ENCODE measurements at places on chromosomes 6 and 20.

GRCh38 chr6:163391985-163392384 lies 22.5 kb upstream of the QKI start:
- DNase-seq: no peak

- DNase-seq: no peak
These were observed 101.0 kb downstream of the CENPW start for GRCh38 chr6:126440923-126441322.

DNA sequence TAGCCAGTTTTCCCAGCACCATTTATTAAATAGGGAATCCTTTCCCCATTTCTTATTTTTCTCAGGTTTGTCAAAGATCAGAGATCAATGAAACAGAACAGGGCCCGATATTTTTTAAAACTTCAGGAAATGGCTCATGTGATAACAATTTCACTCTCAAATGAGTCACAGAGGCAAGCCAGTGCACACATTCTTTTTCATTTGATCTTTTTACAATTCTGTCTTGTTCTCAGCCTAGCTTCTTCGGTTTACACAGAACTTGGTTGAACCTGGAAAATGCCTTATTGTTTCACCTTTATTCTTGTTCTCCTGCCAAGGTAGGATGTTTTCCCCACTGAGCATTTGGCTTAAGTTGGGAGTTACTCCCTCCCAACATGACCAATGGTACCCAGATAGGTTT lies 258.9 kb downstream of the COL12A1 start:
- DNase-seq: no peak

DNA sequence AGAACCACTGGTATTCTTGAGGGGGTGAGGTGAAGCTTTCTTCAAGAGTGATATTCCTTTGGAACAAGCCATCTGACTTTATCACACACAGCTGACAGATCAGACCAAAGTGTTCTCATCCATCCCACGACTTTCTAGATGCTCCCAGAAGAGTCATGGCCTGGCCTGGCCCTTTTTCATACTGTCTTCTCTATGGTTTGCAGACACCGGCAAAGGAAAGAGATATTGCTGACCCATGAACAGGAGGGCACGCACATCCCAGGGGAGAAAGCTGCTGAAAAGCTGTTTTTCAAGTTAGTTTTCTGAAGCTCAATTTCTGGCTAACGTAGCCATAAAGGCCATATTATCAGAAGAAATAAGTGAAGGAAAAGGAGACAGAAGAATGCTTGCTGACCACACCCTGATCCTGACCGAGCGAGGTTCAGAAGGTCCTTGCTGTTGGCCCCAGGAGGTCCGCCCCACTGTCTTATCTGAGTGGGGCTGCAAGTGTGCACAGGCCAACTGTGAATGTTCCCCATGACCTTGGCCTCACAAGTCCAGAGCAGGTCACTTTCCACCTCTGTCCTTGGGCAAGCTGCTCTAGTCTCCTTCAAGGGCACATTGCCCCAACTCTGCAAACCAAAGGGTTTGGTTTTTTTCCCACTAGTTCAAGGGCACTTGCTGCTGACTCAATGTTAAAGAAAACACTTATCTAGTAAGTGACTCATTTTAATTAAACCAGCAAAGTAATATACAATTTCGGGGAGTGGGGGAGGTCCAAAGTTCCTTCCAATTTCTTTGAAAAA lies 2.0 kb downstream of the ACSS1 start:
- DNase-seq: no peak

DNA sequence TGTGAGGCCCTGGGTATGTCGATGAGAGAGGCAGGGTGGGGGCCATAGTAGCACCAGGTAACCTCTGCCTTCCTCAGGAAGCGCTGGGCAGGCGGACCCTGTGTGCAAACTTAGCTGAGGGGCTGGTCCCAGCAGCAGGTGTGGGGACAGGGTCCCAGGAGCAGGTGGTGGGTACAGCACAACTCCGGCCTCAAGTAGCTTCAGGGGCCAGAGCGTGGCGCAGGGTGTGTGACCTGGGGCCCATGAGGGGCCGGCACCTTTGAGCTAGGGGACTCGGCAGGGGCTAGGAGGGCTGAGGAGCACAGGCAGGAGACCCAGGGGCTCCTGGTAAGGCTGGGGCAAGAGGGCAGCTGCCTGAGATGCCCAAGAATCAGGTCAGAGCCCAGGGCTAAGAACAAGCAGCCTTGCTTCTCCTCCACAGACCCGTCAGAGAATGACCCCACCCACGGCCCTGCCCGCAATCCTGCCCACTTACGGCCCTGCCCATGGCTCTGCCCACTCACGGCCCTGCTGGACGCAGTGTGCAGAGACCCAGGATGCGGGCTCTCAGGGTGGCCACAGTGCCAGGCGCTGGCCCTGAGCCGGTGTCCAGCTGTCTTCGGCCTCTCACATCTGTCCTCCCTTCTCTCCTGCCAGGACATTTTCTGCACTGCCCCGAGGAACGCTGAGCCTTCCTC lies 30.9 kb downstream of the CHRNA4 start:
- DNase-seq: no peak

DNA sequence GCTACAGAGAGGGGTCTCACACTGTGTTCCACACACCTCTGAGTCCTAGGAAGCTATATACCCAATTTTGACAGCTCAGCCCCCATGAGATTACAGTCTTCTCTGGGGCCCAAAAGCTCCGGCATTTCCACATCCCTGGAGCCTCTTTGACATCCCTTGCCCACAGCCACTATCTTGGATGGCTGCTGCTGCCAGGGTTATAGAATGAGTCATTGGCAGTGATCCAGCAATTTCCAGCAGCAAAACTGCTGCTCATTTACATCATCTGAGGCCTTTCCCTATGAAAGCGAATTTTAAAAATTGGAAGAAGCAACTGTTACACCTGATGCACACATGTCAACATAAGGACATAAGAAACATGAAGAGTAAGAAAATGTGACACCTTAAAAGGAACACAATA lies 590.7 kb downstream of the MEI4 start:
- DNase-seq: no peak

- DNase-seq: no peak
These were observed 1.9 kb upstream of the EBF4 start for GRCh38 chr20:2690718-2691117.

GRCh38 chr6:161458201-161458951 lies 184.5 kb upstream of the AGPAT4 start:
- DNase-seq: no peak

GRCh38 chr20:17683218-17684076 lies 1.4 kb upstream of the RRBP1 start:
- no peak for DNase-seq

GRCh38 chr6:8113131-8113654 lies 10.8 kb upstream of the EEF1E1 start:
- no peak for DNase-seq

DNA sequence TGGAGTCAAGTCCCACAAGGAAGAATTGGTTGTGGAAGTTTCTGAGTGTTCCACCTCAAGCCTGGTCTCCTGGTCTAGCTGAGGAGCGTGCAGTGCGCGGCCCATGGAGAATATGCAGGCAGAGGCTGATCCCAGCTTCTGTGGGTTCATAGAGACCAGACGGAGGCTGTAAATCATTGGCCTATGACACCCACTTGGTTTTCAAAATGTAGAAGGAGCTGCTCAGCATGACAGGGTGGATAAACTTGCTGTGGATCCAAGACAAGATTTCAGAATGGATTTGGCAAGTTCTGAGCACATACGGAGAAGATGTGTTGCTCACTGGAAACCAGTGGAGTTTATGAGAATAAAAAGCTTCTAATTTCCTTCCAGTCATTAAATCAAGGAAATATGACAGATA lies 744 bp downstream of the KIF25 start:
- DNase-seq: no peak

DNA sequence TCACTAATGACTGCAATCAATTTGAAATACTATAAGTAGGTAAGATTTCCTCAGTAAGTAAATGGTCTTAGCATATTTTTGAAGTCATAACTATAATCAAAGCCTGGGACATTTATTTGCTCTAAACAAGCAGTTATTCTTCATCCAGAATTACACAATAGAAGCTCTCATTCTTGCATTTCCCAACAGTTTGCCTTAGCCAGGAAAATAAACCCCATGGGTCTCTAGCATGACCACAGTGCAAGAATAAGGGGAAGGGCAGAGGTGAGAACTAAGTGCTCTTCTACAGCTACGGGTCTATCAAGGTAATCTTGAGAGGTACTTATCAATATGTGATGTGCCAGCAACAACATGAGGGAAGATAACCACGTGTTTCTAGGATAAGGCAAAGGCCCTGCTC lies 14.1 kb upstream of the HLA-C start:
- no peak for DNase-seq

GRCh38 chr6:5084781-5085647 lies at the start of gene PPP1R3G:
Gene PPP1R3G (plus strand): TSS chr6:5085341. CDS start chr6:5085486, 145 bp downstream.
- no peak for DNase-seq

GRCh38 chr6:112947507-112947906 lies 600.4 kb downstream of the RFPL4B start:
- DNase-seq: no peak

- DNase-seq: no peak
These were observed 54.5 kb upstream of the MRPS10 start for GRCh38 chr6:42271834-42272805.

DNA sequence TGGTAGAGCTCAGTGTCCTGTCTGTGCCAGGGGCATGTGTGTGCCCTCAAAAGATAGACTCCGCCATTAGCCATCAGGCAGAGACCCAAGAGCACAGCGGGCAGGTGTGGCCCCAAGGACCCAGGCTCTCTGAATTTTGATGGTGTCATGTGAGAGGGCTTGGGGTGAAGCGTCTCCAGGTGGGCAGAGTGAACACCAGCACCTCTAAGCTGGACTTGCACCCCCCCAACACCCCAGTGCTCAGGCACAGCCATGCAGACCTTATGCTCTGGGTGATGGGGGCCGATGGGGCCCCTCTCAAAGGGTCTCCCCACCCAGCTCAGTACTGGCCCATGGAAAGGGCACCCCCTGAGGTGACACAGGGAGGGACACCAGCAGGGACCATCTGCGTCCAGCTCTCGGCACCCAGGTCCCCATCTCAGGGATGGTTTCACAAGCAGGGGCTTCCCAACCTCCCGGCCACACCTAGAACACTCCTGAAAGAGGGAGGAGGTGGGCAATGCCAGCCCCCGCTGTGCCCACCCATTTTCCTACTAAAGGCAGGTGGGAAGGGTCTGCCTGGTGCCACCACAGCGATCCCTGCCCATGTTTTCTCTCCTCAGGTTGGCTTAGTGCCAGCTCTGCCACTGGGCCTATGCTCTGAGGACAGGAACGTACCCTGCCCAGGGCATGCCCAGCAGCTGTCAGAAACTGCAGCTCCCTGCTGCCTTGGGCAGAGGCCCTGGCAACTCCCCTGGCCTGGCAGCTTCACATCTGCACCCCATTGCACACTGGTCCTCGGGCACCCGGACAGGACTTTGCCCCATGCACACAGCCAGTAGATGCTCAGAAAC lies 3.5 kb downstream of the CST7 start:
- peak; percentile 15 for DNase-seq

DNA sequence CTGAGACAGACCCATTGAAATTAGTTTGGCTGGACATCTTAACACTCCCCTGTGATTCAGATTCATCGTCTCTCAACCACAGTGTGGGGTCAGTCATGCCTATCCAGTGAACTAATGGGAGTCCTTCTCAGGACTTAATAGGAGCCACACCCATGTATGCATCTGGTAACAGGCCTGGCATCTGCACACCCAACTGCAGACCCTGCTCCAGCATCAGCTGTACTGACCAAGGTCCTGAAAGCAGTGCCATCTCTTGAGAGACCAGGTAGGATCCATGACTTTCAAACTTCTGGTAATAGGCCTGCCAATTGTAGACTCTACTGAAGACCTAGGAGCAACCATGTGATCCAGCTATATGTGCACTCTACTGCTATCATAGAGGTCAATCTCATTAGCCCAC lies 363.6 kb upstream of the POU3F2 start:
- no peak for DNase-seq

DNA sequence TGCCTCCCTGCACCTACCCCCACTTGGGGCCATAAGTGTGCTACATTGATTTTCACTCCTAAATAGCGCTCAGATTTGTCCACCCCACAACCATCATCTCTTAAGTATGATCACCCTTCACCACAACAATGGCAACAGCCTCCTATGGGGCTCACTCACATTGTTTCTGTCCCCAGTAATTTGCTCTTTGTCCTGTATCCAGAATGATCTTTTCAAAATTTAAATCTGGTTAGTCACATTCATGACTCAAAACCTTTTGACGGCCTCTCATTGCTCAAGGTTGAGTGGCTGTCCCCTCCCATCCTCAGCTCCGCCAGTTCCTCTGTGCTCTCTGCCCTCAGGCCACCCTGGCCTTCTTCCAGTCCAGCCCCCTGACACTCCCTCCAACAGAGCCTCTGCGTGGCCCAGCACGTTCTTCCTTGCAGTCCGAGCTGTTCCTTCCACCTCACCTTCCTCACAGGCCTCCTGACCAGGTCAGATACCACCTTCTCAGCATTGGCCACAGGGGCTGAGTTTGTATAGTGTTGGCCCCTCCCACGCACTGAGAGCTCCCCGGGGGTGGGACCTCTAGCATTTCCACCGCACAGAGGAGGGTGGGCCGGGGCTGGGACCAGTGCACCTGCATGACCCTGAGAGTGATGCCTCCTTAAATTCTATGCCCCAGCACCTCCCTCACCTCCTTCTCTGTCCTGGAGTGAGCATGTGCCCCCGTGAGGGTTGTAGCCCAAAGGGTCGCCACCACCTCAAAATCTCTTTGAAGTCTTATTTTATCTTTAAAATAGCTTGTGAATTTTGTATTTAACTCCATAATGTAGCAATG lies 2.4 kb upstream of the PPP1R3G start:
- no peak for DNase-seq

DNA sequence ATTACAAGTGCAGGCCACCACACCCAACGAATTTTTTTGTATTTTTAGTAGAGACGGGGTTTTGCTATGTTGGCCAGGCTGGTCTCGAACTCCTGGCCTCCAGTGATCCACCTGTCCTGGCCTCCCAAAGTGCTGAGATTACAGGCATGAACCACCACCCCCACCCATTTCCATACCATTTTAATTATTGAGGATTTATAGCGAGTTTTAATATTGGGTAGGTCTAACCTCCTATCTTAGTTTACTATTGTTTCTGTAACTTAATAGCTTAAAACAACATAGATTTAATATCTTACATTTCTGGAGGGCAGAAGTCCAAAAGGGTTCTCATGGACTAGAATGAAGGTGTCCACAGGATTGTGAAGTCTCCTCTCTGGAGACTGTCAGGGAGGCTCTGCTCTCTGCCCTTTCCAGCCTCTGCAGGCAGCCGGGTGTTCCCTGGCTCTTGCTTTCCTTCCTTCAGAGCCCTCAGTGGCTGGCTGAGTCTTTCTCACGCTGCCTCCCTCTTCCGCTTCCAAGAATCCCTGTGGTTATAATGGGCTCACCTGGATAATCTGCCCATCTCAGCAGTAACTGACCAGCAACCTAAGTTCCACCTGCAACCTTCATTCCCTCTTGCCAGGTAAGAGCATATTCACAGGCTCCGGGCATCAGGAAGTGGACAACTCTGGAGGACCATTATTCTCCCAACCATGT lies 18.6 kb upstream of the BCAS4 start:
- DNase-seq: no peak

GRCh38 chr6:105611606-105612005 lies 208.7 kb upstream of the PREP start:
- DNase-seq: no peak
